ENCODE measurements at places on chromosomes 6 and 20. TPM values are rescaled to one million over a fixed set of nuclear protein-coding genes. Genes with fewer than 3 reads are reported as not detected.
A peak's percentile ranks its signal among the peaks of the same experiment; 100 is the strongest.

- no peaks in the 10 kb centered on the region for H3K27me3 ChIP-seq
- H3K36me3 ChIP-seq, result peaks cover 56% of the 10 kb centered on the region
- H3K27ac ChIP-seq, result peak overlapping the region; percentile 42
- no peak for DNase-seq
- H3K4me3 ChIP-seq, result no peak overlapping the region
- H3K4me1 ChIP-seq, result peaks cover 5% of the 10 kb centered on the region
Measured at GRCh38 chr20:31543966-31544598, 29.8 kb downstream of the HM13 start.

DNA sequence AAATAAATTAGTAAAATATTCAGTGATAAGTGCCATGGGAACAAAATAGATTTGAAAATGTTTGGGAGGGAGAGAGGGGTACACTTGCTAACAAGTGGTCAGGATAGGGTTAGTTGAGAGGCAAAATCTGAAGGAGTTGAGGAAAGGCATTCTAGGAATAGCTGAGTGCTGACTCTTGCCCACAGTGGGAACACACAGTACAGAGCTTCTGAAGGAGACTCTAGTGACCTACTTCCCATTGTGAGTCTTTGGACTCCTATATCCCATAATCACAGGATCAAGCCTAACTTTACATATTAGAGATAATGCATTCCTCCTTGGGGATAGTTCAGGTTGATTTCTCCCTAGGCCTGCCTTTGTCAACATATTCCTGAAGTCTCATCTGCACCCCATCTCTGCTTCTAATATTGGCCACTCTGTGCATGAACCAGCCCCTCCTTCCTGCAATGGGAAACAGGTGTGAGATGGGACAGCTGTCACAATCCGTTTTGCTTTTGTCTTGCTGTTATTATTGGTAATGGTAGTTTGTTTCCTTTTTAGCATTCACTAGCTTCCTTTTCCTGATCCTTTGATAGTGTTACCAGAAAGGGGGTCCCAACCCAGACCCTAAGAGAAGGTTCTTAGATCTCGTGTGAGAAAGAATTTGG is 2.6 kb upstream of the TRIM38 start:
- H3K4me3 ChIP-seq, result no peak overlapping the region
- H3K4me1 ChIP-seq, result peaks cover 9% of the 10 kb centered on the region
- H3K27me3 ChIP-seq, result no peaks in the 10 kb centered on the region
- no peak overlapping the region for H3K27ac ChIP-seq
- no peaks in the 10 kb centered on the region for H3K36me3 ChIP-seq

DNA sequence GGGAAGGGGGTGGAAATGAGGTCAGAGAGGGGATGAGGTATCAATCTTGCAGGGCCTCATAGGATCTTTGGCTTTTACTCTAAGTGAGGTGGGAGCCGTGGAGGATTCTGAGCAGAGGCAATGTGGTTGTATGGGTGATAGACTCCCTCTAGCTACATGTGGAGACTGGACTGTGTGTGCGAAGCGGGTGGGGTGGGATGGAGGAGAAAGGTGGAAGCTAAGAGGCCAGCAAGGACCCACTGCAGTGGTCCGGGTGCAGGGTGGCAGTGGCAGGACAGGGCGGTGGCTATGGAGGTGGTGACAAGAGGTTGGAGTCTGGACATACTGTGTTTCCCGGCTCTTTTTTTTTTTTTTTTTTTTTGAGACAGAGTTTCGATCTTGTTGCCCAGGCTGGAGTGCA is 62.4 kb upstream of the PTPN1 start:
- H3K4me1 ChIP-seq, result peaks cover 13% of the 10 kb centered on the region
- no peak for DNase-seq

- H3K4me1 ChIP-seq, result no peaks in the 10 kb centered on the region
- no peak overlapping the region for H3K4me3 ChIP-seq
- no peak overlapping the region for H3K27ac ChIP-seq
- DNase-seq, result no peak
- no peaks in the 10 kb centered on the region for H3K36me3 ChIP-seq
Measured at GRCh38 chr6:119105282-119105681, 26.8 kb upstream of the FAM184A start.

CTAGE9 gene
- not detected for total RNA-seq

DNA sequence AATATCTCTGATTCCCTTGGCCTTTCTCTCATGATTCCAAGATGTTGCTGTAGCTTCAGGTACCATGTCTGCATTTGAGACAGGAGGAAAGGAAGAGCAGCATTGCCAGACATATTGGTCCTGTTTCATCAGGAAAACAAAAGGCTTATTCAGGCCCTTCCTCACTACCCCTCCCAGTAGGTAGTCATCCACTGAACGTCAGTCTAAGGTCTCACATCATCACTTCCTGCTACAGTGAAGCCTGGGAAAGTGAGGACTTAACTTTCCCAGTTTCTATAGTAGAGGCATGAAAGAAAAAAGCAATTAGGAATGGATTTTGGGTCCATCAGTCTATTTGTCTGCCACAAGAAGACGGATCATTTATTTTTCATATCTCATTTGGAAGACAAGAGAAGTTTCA is 85.7 kb upstream of the SOX4 start:
- H3K27me3 ChIP-seq, result no peaks in the 10 kb centered on the region
- H3K27ac ChIP-seq, result no peak overlapping the region
- H3K4me3 ChIP-seq, result no peak overlapping the region
- no peaks in the 10 kb centered on the region for H3K4me1 ChIP-seq
- no peaks in the 10 kb centered on the region for H3K36me3 ChIP-seq
- DNase-seq, result no peak

STMND1 gene
- total RNA-seq, result not detected

- H3K36me3 ChIP-seq, result no peaks in the 10 kb centered on the region
- no peaks in the 10 kb centered on the region for H3K27me3 ChIP-seq
- no peak overlapping the region for H3K4me3 ChIP-seq
- no peak overlapping the region for H3K27ac ChIP-seq
- no peaks in the 10 kb centered on the region for H3K4me1 ChIP-seq
Measured at GRCh38 chr6:33339193-33339592, 21.6 kb upstream of the ZBTB22 start.

- no peak overlapping the region for H3K27ac ChIP-seq
- H3K36me3 ChIP-seq, result no peaks in the 10 kb centered on the region
Measured at GRCh38 chr6:12275107-12275506, 15.1 kb upstream of the EDN1 start.

GRCh38 chr6:38234934-38235682 is 404.6 kb downstream of the BTBD9 start:
- no peak overlapping the region for H3K27ac ChIP-seq
- no peaks in the 10 kb centered on the region for H3K36me3 ChIP-seq

EPHA7 gene
- total RNA-seq, result 0.20 TPM

GRCh38 chr6:40755749-40756452 is 168.7 kb upstream of the LRFN2 start:
- no peak for DNase-seq
- H3K4me1 ChIP-seq, result no peaks in the 10 kb centered on the region
- no peak overlapping the region for H3K4me3 ChIP-seq
- H3K36me3 ChIP-seq, result no peaks in the 10 kb centered on the region
- H3K27ac ChIP-seq, result no peak overlapping the region
- peaks cover 4% of the 10 kb centered on the region for H3K27me3 ChIP-seq

ERVFRD-1 gene
- total RNA-seq, result 0.06 TPM

DNA sequence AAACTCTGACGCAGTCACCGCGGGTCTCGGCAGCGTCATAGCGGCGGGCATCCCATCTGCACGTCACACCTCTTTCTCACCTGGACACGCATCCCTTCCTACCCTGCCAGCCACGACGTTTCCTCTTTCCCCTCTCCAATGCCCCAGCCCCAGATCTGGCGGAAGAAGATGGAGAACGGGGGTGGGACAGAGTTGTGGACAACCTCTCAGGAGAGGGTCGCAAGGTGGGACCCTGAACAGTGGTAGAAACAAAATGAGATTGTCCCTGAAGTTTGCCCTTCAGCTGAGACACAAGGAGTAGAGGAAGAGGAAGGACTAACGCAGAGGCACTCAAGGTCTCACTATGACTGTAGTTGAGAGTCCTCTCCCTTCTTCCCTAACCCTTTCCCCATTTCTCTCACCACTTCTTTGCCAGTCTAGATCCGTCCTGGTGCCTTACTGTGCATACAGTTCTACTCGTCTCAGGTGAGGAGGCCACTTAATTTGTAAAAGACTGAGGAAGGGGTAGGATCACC is 562 bp downstream of the TRIM39 start:
- H3K4me3 ChIP-seq, result peak overlapping the region; percentile 94
- DNase-seq, result no peak
- peak overlapping the region; percentile 99 for H3K27ac ChIP-seq
- no peaks in the 10 kb centered on the region for H3K27me3 ChIP-seq
- H3K4me1 ChIP-seq, result peaks cover 18% of the 10 kb centered on the region
- peaks cover 4% of the 10 kb centered on the region for H3K36me3 ChIP-seq

- H3K27ac ChIP-seq, result no peak overlapping the region
- no peak overlapping the region for H3K4me3 ChIP-seq
- no peak for DNase-seq
- peaks cover 95% of the 10 kb centered on the region for H3K36me3 ChIP-seq
- no peaks in the 10 kb centered on the region for H3K4me1 ChIP-seq
Measured at GRCh38 chr20:39013662-39014109, 51.5 kb downstream of the DHX35 start.

GRCh38 chr6:109060571-109060970 is 34.1 kb downstream of the SESN1 start:
- no peak for DNase-seq
- no peaks in the 10 kb centered on the region for H3K27me3 ChIP-seq
- H3K4me1 ChIP-seq, result peaks cover 61% of the 10 kb centered on the region

- no peak for DNase-seq
- H3K27me3 ChIP-seq, result no peaks in the 10 kb centered on the region
- no peak overlapping the region for H3K4me3 ChIP-seq
- H3K4me1 ChIP-seq, result peaks cover 18% of the 10 kb centered on the region
Measured at GRCh38 chr6:157185171-157185570, 138.1 kb downstream of the TMEM242 start.
